ENCODE measurements at places on chromosomes 1 and 21.

GRCh38 chr1:93690921-93691789, 9.5 kb upstream of the BCAR3 start:
- H3K36me3 ChIP-seq = no peaks in the 10 kb centered on the region
- peaks cover 9% of the 10 kb centered on the region for H3K4me1 ChIP-seq
- H3K27me3 ChIP-seq = peaks cover 9% of the 10 kb centered on the region
- no peak for DNase-seq
- H3K27ac ChIP-seq = no peak overlapping the region

- H3K36me3 ChIP-seq = no peaks in the 10 kb centered on the region
- DNase-seq = no peak
- peaks cover 6% of the 10 kb centered on the region for H3K27me3 ChIP-seq
- no peak overlapping the region for H3K27ac ChIP-seq
- no peaks in the 10 kb centered on the region for H3K4me1 ChIP-seq
- no peak overlapping the region for H3K4me3 ChIP-seq
These were observed 159.9 kb downstream of the ZBTB18 start for GRCh38 chr1:244210884-244211558.

DNA sequence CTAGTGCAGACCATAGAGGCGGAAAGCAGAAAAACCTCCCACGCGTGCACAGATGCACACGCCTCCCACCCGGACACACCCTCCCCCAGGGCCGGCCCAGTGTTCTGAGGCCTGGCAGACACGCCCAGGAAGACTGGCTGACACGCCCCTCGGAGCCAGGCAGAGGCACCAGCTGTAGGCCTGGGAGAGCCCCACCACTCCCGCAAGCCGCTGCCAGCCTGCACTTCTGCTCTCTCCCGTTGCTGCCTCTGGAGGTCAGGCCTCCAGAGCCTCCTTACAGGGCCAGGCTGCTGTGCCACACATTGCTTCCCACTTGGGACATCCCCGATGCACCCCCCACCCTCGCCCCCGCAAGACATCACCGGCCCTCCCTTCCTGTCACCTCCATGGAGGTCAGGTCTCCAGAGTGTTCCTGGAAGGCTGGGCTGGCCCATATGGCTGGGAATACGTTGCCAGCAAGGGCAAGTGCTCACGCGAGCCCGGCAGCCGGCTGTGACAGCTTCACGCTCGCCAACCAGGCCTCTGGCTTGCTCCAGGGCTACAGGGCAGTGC, 40.4 kb downstream of the CASZ1 start:
- DNase-seq = peak; percentile 58
- no peak overlapping the region for H3K4me3 ChIP-seq
- peaks cover 3% of the 10 kb centered on the region for H3K4me1 ChIP-seq
- no peak overlapping the region for H3K27ac ChIP-seq

DNA sequence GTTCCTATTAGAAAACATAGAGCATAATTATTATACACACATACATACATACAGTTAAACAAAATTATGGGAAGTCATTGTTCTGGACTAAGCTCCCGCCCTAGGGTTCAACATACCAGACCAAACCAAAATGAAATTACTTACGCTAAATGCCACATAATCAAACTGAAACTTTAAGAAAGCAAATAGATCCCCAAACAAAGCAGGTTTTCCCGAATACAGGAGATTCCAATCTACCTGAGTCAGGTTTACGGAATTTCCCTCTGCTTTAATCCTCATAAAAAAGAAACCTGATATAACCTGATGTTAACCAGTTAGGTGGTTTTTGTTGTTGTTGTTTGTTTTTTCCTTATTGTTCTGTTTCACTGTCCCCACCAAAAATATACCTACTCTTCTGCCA, 1886.9 kb downstream of the NCAM2 start:
- H3K36me3 ChIP-seq = no peaks in the 10 kb centered on the region
- H3K27me3 ChIP-seq = no peaks in the 10 kb centered on the region
- DNase-seq = no peak
- no peak overlapping the region for H3K4me3 ChIP-seq

DNA sequence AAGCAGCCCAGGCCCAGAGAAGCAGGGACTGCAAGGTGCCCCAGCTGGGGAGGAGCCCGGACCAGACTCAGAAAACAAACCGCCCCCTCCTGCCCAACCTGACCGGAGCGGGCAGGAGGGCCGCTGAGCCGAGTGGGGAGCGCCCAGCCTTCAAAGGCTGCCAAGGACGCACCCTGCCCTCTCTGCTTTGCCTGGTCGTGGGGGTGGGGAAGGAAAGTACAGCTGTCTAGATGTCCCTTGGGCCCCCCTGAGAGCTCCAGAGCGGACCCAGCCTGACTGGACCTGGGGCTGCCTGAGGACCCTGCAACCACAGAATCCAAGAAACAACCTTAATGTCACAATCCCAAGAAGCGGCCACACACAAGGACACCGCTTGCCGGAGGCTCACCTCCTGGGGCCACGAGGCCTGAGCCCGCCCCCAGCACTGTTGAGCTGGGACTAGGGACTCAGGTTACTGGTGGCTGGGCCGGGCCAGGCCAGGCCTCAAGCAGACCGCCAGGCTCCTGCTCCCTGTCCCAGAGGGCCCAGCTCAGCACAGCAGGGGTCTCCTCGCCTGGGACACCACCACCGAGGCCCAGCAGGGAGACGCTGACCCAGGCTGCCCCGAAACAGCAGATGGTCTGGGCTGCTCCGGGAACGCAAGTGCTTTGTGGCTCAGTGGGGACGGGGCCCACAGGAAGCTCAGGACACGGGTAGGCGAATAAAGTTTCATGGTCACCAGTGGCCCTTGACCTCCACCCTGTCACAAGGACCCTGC, 1.4 kb downstream of the DVL1 start:
- no peak overlapping the region for H3K27ac ChIP-seq
- H3K4me3 ChIP-seq = peak overlapping the region; percentile 71
- DNase-seq = no peak
- H3K36me3 ChIP-seq = peaks cover 1% of the 10 kb centered on the region

DNA sequence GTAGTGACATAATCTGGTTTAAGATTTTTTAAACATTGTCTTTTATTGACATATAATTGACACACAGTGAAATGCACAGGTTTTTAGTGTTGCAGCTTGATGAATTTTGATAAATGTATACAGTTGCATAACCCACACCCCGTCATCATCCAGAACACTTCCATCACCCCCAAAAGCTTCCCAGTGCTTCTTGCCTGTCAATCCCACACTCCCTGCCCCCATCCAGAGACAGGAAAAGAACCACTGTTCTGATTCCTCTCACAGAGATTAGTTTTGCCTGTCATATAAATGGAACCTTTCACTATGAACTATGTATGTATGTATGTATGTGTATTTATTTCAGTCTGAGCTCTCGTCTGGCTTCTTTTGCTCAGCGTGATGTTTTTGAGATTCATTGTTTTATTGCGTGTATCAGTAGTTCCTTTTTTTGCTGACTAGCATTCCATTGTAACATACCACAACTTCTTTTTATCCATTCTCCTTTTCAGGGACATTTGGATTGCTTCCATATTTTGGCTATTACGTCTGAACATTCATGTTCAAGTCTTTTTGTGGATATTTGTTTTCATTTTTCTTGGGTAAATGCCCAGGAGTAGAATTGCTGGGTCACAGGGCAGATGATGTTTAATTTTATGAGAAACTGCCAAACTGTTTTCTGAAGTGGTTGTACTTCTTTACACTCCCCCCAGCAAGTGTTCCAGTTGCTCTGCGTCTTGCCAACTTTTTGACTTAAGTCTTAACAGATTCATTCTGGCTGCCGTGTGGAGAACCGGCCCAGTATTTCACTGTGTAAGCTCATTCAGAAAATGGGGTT, 8.7 kb downstream of the UBIAD1 start:
- H3K27me3 ChIP-seq = no peaks in the 10 kb centered on the region
- no peak for DNase-seq
- peaks cover 77% of the 10 kb centered on the region for H3K4me1 ChIP-seq
- H3K4me3 ChIP-seq = no peak overlapping the region
- peak overlapping the region; percentile 80 for H3K27ac ChIP-seq

All from activated CD4-positive, alpha-beta memory T cell treated with anti-CD3 and anti-CD28 coated beads, Interleukin-2, amount 10 ng/mL, durations not matched to agents 7 days and 5 days (primary cell).